Stimulated activated CD4-positive, alpha-beta T cell treated with anti-CD3 and anti-CD28 coated beads, Interleukin-12 subunit alpha, Interleukin-12 subunit beta, amount 100 ng/mL, for 48 hours (primary cell): ENCODE measurements at places on chromosomes 6 and 20.
A peak's percentile ranks its signal among the peaks of the same experiment; 100 is the strongest.

DNA sequence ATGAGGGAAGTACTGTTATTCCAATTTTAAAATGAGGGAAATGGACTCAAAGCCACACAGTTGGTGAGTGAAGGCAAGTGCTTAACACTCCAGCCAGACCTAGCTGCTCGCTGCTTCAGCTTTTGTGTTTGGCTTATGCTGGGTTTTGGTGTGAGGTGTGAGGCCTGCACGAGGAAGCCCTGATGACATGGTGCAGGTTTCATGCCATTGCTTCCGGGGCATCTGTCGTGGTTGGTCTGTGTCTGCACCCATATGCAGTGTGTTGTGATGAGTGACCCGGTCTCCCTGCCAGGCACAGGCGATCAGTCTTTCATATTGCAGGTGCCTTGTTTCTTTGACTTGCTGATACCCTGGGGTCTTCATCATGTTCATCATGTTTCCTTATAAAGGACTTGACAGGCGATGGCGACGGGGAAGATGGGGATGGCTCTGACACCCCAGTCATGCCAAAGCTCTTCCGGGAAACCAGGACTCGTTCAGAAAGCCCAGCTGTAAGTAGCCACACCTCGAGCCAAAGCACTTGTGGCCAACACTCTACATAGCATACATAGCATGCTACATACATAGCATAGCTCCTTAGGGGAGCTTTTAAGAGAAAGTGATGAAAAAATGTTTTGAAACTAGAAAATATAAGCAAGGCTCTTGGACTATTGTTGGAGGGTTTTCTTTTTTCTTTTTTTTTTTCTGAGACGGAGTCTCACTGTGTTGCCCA lies 22.3 kb downstream of the DNMT3B start:
- no peak for DNase-seq

DNA sequence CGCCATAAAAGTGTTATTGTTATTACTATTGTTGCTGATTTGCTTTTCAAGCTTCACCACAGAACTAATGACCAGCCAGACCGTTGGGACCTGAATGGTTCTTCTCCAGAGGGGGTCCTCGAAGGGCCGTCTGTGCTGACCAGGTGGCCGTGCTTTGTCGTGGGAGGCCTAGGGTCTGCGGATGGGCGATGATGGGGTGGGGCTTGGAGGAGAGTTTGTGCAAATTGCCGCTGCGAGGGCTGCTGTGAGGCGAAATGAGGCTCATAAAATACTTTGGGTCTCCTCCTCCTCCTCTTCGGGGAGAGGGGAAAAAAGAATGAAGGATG lies 6.0 kb upstream of the ZBTB22 start:
- DNase-seq = no peak

DNA sequence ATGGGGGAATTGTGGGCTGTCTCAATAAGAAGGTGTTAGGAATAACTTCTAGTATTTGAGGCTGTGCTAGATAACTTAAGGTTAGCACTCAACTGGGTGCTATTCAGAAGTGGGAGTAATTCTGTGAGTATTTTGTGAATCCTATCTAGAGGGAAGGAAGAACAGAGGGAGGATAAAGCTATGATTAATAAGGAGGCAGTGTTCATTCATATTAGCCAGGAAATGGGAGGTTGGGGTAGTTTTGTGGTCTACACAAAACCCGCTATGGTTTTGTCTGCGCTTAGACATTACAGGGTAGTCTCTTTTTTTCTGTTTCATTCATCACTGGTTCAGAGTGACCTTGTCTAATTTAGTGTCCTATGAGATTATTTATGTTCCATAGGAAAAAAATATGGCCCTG lies 341.0 kb downstream of the ARHGAP18 start:
- DNase-seq = no peak

- peak; percentile 8 for DNase-seq
Observed at GRCh38 chr20:5039255-5039657, 37.9 kb upstream of the SLC23A2 start.

- no peak for DNase-seq
Observed at GRCh38 chr6:165404296-165404695, 94.9 kb upstream of the C6orf118 start.

DNA sequence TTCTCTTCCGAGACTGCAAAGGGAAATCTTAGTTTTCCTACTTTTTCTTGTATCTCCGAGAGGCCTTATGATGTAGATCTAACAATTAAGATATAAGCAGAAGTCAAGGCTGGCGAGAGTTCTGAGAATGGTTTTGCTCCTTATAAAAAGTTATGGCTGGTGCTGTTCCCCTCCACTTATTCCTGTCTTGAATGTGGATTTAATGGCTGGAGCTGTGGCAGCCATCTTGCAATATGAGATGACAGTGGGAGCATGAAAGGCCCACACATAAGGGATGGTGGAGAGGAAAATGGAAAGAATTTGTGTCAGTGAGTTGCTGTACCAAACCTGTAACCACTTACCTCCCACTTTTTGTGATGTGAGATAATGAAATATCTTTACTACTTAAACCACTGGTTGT lies 124.6 kb upstream of the SLC22A23 start:
- DNase-seq = no peak

- DNase-seq = no peak
Observed at GRCh38 chr20:1369970-1370369, 22.9 kb downstream of the FKBP1A start.

DNA sequence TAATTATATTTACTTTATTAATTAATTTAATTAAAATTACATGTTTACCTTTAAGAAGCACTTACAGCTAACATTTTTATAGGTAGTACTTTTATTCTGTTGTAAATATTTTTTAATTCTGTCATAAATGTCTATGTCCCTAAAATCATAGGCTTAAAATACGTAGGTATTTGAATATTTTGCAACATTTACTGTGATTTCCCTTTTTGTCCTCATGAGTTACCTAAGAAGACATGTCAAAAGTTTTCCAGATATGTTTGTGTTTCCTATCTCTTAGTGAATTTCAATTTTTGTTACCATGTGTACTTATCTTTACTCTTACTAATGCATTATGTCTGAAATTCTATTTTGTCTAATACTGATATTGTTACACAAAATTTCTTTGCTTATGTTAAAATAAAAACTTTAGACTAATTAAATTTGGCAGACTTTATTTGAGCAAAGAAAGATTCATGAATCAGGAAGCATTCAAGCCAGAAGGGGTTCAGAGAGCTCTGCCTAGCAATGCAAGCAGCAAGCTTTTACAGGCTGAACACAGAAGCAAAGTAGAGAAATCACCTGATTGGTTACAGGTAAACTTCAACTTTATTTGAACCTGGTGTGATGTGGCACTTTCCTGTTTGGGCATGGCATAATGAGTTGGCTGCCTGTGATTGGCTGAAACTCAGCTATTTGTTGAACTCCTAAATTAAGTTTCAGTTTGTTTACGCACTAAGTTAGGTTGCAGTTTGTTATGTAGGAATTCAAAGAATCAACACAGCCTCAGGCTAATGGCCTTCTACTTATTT lies 123.2 kb upstream of the TMEM170B start:
- no peak for DNase-seq

GRCh38 chr20:14712302-14712739 lies 374.9 kb upstream of the FLRT3 start:
- DNase-seq = no peak

GRCh38 chr20:5529331-5530148 lies 212.8 kb upstream of the PROKR2 start:
- DNase-seq = peak; percentile 79

GRCh38 chr6:137044366-137045221 lies at the start of gene IL20RA:
TSS of gene IL20RA (minus strand) at chr6:137044965. CDS start at chr6:137044728, 237 bp downstream.
- DNase-seq = no peak

- no peak for DNase-seq
Observed at GRCh38 chr6:39319621-39320362, 2.7 kb downstream of the KCNK16 start.

- no peak for DNase-seq
Observed at GRCh38 chr6:42017021-42017643, 33.2 kb upstream of the TAF8 start.

DNA sequence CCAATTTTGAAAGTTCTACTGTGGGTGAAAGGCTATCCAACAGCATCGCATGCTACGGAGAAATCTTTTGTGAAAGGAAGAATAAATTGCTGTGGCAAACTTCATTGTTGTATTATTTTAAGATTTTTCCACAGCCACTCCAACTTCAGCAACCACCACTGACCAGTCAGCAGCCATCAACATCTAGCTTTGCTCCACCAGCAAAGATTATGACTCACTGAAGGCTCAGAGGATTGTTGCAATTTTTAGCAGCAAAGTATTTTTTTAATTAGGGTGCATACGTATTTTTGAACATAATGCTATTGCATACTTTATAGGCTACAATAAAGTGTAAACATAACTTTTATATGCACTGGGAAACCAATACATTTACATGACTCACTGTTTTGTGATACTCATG lies 493.5 kb downstream of the TFAP2A start:
- DNase-seq = no peak

- DNase-seq = no peak
Observed at GRCh38 chr20:56580226-56580625, 47.2 kb downstream of the FAM209B start.

DNA sequence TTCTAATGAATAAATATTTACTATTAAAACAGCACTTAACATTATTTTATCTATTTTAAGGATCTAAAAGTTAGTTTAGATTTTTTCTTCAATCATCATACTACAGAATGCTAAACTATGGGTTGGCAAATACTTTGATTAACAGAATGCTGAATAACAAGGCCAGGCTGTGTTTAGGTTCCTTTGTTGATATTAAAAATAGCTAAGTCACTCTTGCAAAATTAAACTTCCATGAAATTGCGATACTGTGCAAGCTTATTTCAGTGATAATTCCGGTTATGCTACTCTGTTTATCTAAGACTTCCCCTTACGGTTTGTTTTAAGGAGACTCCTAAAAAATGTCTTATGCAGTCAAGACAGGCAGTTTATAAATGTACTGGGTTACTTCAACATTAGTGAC lies 2.8 kb downstream of the RNF24 start:
- DNase-seq = no peak

DNA sequence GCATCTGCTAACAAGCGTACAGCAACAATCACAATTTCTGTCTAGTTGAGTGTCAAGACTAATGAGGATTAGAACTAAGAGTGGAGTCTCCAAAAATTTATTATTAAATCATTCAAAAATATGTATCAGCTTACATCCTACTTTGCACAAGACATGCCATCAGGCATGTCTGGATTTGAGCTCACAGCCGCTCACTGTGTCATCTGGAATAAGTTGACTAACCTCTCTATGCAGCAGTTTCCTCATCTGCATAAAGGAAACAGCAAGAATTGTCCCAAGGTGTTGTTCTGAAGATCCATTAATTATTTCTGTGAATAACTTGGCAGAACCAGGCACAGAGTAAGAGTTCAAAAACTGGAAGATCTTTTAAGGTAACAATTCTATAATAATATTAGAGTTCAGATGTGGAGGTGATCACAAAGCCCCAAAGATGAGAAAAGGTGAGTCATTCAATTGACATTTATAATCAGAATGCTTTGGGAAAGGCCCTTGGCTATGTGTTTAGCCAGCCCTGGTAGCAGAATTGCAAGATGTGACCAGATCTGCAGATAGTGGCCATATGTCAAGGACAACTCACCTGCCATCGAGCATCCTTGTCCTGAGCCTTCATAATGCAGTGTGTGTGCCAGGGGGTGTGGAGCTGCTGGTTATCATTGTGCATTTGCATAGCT lies 264.0 kb downstream of the FOXA2 start:
- DNase-seq = no peak
